NCI-H2081 treated with DMSO at 0.1 percent for 48 hours (cell line): ENCODE measurements at places on chromosomes 12 and 14.

- DNase-seq = no peak
Observed at GRCh38 chr12:47216150-47216677, 136.5 kb upstream of the AMIGO2 start.

DNA sequence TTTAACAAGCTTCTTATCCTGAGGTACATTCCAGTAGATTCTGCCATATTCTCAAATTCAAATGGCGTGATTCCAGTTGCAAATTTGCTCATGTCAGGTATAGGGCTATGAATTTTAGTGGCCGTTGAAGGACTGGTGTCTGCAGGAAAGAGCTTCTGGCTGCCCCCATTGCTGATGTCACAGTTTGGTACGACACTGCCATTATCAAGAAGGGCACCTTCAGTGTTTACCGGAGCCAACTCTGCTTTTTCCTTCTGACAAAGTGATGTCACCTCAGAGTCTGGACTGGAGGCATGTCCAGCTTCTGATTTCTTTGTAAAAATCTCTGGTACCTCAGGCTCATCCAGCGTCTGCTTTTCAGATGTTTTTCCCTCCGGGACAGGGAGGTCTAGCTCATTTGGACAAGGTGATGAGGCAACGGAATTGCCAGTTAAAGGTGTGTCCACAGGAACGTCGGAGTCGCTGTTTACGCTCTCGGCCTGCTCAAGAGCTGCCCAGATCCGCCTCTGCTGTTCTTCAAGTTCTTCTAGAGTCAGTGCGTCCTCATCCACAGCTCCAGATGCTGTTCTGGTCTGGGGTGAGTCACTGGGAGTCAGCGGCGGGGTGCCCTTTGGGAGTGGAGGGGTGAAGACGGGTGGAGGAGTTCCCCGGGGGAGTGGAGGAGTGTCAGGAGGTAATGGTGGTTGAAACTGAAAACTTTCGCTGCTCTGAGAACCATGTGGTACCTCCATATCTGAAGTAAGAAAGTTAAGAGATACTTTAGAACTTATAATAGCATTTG, 27.0 kb downstream of the ZCCHC8 start:
- DNase-seq = no peak

DNA sequence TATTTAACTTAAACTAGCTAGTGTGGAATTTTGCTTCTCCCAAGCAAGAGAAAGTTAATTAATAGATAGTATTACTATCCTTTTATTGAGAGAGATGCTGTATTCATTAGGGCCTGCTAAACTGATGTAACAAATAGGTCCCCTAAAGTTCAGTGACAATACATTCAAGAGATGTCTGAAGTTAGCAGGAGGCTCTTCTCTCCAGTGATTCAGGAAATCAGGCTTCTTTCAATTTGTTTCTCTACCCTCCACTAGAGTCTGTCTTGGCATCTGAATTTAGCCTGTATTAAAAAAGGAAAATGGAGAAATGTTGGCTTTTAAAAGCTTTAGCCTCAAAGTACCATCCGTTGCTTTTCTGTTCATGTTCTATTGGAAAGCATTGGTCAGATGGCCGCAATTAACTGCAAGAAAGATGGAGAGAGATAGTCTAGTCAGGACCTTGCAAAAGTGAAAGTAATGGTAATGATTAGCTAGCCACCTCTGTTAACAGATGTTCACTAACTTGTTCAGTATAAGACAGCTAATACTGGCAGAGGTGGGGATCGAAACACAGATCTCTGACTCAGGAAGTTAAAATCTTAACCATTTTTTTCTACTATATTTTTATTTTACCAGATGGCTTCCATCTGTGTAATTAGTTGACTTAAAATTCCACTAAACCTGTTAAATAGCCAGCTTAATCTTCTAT, 786.8 kb downstream of the TMTC2 start:
- no peak for DNase-seq

GRCh38 chr12:116389990-116390389, 112.5 kb upstream of the MED13L start:
- no peak for DNase-seq

- DNase-seq = no peak
Observed at GRCh38 chr14:104556256-104557021, 23.1 kb upstream of the C14orf180 start.
